ENCODE measurements at places on chromosomes 3 and 15. TPM values are rescaled to one million over a fixed set of nuclear protein-coding genes. Genes with fewer than 3 reads are reported as not detected.
A peak's percentile ranks its signal among the peaks of the same experiment; 100 is the strongest.

FBXO45 gene
- 8.2 TPM for total RNA-seq

TRPM1 gene
- not detected for total RNA-seq

SLC35G2 gene
- total RNA-seq, result 7.5 TPM

DNAH12 gene
- total RNA-seq, result 0.30 TPM

- H3K27me3 ChIP-seq, result no peaks in the 10 kb centered on the region
- no peaks in the 10 kb centered on the region for H3K36me3 ChIP-seq
Measured at GRCh38 chr15:50250760-50251394, 14.6 kb downstream of the HDC start.

DNA sequence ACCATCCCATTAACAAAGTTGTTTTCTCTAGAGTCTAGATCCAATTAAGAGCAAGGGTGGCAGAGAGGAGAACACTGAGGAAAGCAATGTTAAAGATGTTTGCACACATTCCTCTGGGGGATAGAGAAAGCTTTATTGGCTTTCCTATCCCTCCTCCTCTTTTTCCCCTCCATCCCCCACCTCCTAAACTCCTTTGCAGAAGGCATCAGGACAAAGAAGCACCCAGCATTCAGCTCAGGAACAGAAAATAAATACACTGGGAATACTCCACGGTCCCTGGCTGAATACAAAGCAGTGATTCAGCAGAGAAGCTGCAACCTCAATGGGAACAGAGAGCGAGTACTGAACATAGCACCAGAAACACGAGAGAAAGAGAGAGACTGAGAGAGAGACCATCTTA is 21.9 kb downstream of the LSAMP start:
- peak overlapping the region; percentile 76 for H3K27ac ChIP-seq
- no peaks in the 10 kb centered on the region for H3K36me3 ChIP-seq
- no peak overlapping the region for H3K4me3 ChIP-seq

DNA sequence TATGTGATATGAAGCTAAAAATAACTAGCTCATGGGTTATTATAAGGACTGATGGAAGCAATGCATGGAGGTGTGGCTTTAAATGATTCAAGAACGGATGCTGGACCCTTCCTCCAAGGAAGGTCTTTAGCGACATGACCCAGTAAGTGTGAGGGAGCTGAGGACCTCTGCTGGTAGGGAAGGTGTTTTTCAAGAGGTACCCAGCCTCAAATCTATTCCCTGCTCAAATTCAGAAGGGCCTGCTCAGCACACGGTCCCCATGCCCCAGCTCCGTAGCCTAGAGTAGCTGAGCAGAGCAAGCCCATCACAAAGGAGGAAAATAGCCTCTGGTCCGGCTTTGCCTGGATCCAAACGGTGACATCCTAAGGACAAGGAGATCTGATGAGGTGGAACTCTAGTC is 266.2 kb upstream of the IGF1R start:
- H3K27me3 ChIP-seq, result no peaks in the 10 kb centered on the region
- DNase-seq, result no peak
- H3K36me3 ChIP-seq, result no peaks in the 10 kb centered on the region

DNA sequence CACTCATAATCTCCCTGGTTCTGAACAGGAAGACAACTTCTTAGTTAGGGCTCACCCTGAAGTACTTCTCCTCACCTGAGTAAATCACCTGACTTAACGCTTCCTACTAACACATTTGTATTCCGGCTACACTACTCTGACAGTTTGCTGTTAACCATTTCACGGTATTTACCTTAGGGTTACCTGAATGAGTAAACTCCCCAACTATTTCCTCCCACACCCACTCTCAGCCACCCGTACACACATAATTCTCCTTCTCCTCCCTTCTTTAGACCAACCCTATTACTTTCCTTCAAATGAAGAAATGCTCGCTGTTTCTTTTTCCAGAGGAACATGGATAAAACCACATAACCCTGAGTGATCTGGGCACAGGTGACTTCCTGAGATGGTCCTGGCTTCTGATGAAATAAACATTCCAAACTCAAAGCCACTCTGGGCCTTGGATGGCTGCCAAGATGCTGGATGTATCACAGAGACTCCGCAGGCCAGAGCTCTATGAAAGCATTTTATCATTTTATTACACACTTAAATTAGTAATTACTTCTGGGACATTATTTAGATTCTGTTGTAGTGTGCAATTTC is 183.6 kb upstream of the ATP11B start:
- H3K4me1 ChIP-seq, result no peaks in the 10 kb centered on the region
- no peak for DNase-seq
- H3K36me3 ChIP-seq, result no peaks in the 10 kb centered on the region

DNA sequence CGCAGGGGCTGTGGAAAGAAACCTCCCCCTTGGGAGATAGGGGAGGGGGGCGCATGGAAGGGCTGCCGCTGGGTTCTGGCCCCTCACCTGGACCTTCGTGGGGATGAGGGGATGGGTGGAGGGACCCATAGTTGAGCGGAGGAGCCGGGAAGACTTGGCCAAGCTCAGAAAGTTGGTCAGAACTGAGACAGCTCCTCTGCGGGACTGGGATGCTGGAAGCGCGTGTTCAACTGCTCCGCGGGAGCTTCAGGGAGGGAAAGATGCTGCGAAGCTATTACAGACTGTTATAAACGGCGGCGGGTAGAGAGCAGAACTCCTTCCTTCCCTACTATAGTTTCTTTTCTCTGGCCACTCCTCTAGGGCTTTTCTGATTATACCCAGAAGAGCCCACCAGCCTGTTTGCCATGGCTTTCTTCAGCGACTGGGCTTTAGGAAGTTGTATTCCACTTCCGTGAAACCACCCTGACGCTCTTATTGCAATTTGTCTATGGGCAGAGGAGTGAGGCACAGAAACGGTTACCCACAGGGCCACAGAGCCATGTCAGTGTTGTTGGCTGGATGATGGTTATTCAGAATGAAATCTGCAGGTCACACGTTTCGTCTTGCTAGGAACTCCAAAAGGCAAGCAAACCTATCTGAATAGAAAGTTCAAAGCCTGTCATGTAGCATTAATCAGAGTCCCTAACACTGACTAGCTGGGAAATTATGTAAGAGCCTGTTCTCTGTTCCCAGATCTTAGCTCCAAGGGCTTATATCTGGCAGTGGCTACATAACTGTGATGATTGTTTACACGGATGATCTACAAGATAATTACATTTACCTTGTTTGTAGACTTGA is 1.1 kb downstream of the SYNPR start:
- no peak overlapping the region for H3K4me3 ChIP-seq
- H3K27me3 ChIP-seq, result no peaks in the 10 kb centered on the region
- DNase-seq, result no peak
- H3K4me1 ChIP-seq, result no peaks in the 10 kb centered on the region

DNA sequence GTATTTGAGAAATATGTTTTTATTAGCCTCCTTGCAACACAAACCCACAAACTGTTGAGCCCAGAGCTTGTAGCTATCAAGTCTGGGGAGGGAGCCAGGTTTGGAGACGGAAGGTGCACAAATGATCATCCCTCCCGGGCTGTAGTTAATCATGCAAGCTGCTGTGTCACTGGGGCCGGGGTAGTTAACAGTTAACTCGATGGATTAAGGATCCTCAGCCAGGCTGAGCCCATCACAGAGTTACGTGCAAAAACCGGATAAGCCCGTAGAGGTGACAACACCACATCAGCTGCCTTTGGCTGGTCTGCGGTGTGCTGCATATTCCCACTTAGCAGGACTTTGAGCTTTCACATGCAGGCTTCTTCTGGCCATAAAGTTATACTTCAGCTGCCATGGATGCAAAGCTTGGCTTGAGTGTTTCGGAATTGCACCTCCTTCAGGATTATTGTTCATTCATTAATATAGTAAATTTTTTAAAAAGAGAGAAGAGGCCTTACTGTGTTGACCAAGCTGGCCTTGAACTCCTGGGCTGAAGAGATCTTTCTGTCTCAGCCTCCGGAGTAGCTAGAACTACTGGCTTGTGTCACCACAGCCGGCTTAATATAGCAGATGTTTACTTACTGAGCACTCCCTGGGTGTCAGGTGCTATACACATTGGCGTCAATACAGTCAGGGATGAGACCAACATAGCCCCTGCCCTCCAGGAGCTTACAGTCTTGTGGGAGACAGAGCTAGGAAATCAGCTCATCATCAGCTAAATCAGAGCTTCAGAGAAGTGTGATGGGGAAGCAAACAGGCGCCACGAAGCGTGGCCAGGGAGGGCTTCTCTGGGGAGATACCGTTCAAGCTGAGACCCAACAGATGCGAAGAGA is 226.8 kb upstream of the BHLHE40 start:
- H3K36me3 ChIP-seq, result no peaks in the 10 kb centered on the region
- H3K4me1 ChIP-seq, result no peaks in the 10 kb centered on the region
- H3K27me3 ChIP-seq, result no peaks in the 10 kb centered on the region

DNA sequence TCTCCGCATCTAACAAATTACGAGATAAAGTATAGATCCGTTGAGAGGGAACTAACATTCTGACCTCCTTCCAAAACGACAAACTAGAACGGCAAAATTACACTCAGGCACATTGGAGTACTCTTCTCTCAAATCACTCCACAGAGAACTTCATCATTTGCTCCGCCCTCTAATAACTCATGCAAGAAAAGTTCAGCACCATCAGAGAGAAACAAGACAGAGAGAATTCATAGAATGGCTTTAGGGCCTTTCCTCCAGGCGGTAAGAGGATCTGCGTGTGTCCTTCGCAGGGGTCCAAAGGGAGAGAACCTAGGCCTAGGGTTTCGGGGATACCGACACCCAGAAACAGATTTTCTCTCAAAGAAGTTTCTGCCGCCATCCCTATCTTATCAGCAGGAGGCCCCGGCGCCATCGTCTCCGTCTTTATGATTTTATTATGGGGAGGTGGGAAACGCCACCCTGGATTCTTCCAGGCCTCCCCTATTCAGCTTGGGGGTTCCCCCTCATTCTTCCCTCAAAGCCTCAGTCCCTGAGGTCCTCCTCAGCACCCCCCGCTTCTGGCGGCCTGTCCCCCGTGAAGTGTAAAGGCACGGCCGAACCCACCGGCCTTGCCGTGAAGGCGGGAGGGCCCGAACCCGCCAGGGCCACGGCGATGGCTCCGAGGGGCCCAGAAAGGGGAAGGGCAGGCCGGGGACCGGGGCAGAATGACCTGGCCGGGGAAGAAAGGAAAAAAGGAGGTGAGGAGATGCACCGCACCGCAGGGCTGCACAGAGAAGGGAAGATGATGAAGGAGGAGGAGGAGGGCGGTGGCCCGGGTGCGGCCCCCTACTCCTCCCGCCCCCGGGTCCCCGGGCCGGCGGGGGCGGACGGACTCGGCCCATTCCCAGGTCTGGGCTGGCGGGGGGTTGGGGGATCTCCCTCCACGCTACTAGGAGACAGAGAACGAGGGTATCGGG is 768 bp downstream of the UBXN7 start:
- no peaks in the 10 kb centered on the region for H3K27me3 ChIP-seq
- peak overlapping the region; percentile 95 for H3K27ac ChIP-seq
- H3K4me1 ChIP-seq, result peaks cover 17% of the 10 kb centered on the region
- peak overlapping the region; percentile 98 for H3K4me3 ChIP-seq

DNA sequence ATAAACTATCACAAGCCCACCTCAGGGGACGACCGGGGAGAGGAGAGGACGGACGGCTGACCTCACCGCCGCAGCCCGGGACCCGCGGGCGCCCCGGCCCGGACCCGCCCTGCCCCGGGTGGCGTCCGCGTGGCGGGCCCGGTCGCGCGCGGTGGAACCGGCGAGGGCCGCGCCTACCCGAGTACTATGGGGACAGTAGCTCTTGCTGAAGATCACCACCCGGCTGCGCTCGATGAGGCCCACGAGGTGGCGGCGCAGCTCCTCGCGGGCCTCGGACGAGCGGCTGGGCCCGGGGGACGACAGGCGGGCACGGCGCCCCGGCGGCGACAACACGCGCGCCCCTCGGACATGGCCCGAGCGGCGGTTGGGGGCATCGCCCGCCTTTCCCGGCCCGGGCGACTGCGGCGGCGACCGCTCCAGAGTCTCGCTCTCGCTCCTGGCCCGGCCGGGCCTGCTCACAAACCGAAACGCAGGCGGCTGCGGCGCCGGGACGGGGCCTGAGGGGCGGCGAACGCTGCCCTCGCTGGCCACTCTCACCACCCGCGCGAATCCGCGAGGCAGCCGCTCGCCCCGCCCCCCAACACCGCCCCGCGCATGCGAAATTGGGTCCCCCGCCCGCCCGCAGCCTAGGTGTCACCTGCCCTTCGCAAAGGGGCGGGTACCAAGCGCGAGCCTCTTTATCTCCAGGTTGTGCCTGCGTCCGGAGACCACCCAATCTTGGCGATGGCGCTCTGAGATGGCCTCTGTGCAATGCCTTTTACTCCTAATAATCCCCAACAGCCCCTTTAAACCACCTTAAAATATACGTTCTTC is at the start of gene TXNRD3:
TXNRD3 (minus strand) TSS at position 554 of the 813 bp plus-strand sequence.
- peak within 1 kb of the TSS; percentile 63 for H3K4me3 ChIP-seq
- H3K27me3 ChIP-seq, result peaks cover 9% of the 10 kb centered on the region
- peak; percentile 68 for DNase-seq

GRCh38 chr15:59966262-59966661 is 37.8 kb upstream of the FOXB1 start:
- H3K36me3 ChIP-seq, result no peaks in the 10 kb centered on the region
- H3K27me3 ChIP-seq, result no peaks in the 10 kb centered on the region
- no peak for DNase-seq
- no peak overlapping the region for H3K4me3 ChIP-seq

All from tibial nerve (tissue), 4 donors.